Tibial nerve (tissue), 4 donors: ENCODE measurements at places on chromosomes 3 and 15. TPM values are rescaled to one million over a fixed set of nuclear protein-coding genes. Genes with fewer than 3 reads are reported as not detected.

Gene SLC2A2
- not detected for total RNA-seq

Gene GP5
- total RNA-seq = not detected

Gene ARPIN
- 21.0 TPM for total RNA-seq

Gene IL16
- total RNA-seq = 69.3 TPM

Gene SLC12A1
- total RNA-seq = not detected

Gene CCR9
- not detected for total RNA-seq

- DNase-seq = no peak
These were observed 563.0 kb upstream of the CCDC54 start for GRCh38 chr3:106814231-106814630.

DNA sequence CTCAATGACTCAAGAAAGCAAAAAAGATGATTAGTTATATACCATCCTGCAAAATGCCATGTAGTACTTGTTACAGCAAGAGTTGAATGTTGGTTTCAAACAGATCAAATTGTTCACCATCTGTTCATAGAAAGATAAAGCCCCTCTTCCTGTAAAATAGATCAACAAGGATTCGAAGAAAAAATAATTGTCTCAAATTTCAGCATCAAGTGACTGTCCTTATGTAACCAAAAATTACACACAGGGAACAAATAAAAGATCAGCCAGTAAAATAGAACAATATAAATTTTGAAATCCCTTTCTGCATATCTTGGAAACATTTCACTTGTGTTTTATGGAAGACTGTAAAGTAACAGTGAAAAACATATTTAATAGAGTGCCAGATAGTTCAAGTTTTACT, 165.1 kb upstream of the STAC start:
- no peak for DNase-seq

- DNase-seq = no peak
These were observed 110.4 kb downstream of the C3orf70 start for GRCh38 chr3:185042312-185043050.

- DNase-seq = no peak
These were observed 172.7 kb downstream of the WDR72 start for GRCh38 chr15:53586799-53587198.

DNA sequence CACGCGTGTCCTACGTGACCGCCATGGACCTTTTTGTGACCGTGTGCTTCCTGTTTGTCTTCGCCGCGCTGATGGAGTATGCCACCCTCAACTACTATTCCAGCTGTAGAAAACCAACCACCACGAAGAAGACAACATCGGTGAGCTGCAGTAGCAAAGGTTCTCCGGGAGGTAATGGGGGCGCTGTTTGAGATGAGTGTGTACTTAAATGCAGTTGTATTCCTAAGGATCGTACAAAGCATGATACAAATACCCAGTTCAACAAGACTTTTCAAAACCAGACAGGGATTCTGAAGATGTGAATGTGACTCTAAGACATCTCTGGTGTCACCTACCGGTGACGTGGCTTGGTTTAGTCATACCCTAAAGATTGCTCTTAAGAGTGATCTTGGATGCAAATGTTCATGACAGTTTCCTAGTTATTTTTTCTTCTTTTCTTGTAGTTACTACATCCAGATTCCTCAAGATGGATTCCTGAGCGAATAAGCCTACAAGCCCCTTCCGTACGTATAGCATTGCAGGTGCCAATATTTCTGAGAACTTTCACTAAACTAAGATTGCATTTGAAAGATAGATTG, 556.6 kb downstream of the GABRG3 start:
- no peak for DNase-seq

DNA sequence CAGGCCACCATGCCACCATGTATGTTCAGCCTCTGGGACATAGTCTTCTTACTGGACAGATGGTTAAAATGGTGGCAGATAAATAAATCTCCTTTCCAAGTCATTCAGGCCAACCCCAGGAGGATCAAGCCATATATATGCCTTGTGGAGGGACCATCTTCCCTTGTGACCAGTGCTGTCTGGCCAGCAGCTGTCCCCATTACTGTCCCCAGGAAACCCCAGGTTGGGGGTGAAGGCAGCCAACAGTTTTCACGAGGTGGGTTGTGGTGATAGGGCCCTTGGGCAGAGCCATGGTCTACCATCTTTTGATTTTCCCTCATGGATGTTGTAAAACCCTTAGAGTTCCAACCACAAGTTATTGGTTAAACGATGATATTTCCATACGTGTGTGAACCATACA, 48.7 kb upstream of the PCSK6 start:
- no peak for DNase-seq

- no peak for DNase-seq
These were observed 240.3 kb upstream of the PEX5L start for GRCh38 chr3:180277041-180277440.

DNA sequence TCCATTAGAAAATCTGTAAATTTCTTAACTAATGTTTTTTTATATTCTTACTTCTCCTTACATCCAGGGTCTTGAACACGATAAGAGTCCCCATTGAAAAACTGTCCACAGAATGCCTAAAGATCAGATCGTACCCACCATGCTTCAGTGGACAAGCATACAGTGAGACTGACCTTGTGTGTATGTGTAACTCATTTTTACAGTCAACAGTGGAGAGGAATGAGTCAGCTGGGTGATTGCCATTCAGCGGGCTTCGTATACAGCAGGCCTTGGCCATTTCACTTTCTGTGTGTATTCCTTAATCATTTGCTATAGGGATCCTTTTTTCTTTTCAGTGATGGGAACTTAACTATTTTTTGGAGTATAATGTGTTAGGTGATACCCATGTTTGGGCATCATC, 10.6 kb downstream of the PARP14 start:
- DNase-seq = no peak

- no peak for DNase-seq
These were observed 223.1 kb upstream of the CTNNB1 start for GRCh38 chr3:40976241-40976640.

- no peak for DNase-seq
These were observed 75.0 kb downstream of the MAGEF1 start for GRCh38 chr3:184636741-184637316.
